ENCODE measurements at places on chromosomes 4 and X.

- no peak overlapping the region for H3K4me3 ChIP-seq
- no peak overlapping the region for H3K27ac ChIP-seq
- no peak for DNase-seq
- no peaks in the 10 kb centered on the region for H3K36me3 ChIP-seq
- H3K4me1 ChIP-seq = no peaks in the 10 kb centered on the region
Observed at GRCh38 chrX:4373791-4374190, 660.3 kb upstream of the PRKX start.

GRCh38 chrX:75301060-75301459 lies 27.2 kb downstream of the UPRT start:
- H3K4me1 ChIP-seq = no peaks in the 10 kb centered on the region
- H3K27ac ChIP-seq = no peak overlapping the region
- H3K36me3 ChIP-seq = peaks cover 8% of the 10 kb centered on the region
- H3K4me3 ChIP-seq = no peak overlapping the region

DNA sequence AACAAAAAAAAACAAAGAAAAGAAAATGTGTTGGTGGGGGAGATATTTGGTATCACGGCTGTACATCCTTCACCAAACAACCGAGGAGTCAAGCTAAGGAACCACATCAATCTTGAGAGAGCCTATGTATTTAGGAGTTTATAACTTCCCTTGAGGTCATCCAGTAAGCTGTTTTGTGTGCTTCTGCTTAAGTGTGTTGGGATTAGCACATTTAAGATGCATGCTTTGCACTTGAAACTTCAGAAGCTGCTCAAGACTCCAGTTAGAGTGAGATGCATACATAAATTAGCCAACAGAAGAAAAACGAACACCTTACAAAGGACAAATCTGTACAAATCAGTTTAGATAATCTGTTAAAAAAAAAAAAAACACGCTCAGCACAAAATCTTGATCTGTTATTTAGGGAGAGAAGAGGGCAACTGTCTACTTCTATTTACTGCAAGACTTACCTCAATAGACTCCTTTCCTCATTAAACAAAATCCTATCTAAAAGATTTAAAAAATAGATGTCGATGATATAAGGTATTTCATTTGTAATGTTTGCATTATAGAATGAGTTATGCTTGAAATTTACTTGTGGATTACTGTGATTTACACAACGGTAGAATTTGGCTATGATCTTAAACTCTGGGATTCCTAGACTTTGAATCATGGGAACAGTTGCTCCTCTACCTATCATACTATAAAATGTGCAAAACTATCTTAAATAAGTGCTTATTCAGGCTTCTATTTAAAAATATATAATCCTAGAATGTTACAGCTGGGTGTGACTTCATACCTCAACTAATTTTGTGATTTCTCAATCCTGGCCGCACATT lies 53.8 kb upstream of the NAP1L5 start:
- H3K4me1 ChIP-seq = no peaks in the 10 kb centered on the region
- no peak overlapping the region for H3K27ac ChIP-seq
- H3K4me3 ChIP-seq = no peak overlapping the region
- no peaks in the 10 kb centered on the region for H3K36me3 ChIP-seq

DNA sequence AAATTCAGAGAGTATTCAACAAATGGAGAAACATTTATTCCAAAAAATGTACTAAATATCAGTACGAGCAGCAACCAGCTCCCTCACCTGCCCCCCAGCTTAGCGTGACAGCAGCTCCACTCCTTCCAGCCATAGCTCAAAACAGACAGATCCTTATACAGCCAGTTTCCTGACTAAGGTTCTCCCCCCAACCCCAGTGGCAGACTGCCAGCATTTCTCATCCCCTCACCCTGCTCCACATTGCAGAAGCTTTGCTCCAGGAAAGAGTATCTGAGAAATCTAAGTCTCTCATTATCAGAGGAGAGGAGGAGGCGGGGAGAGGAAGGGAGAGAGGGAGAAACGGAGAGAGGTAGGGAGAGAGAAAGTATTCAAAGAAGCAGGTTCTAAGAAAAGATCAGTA lies 53.3 kb upstream of the PASD1 start:
- DNase-seq = no peak
- H3K4me3 ChIP-seq = no peak overlapping the region
- no peaks in the 10 kb centered on the region for H3K36me3 ChIP-seq
- H3K4me1 ChIP-seq = no peaks in the 10 kb centered on the region
- no peak overlapping the region for H3K27ac ChIP-seq

GRCh38 chrX:48904626-48905025 lies 6.8 kb downstream of the SLC35A2 start:
- H3K4me3 ChIP-seq = no peak overlapping the region
- peaks cover 19% of the 10 kb centered on the region for H3K36me3 ChIP-seq
- H3K27me3 ChIP-seq = peaks cover 5% of the 10 kb centered on the region
